ENCODE measurements at places on chromosomes 16 and 17. TPM values are rescaled to one million over a fixed set of nuclear protein-coding genes. Genes with fewer than 3 reads are reported as not detected.
A peak's percentile ranks its signal among the peaks of the same experiment; 100 is the strongest.

PLEKHH3 gene
- 26.1 TPM for total RNA-seq

- no peak for DNase-seq
Observed at GRCh38 chr17:74337834-74338500, 11.9 kb downstream of the KIF19 start.

GRCh38 chr17:50318501-50319285, 27.2 kb upstream of the XYLT2 start:
- no peak for DNase-seq

DNA sequence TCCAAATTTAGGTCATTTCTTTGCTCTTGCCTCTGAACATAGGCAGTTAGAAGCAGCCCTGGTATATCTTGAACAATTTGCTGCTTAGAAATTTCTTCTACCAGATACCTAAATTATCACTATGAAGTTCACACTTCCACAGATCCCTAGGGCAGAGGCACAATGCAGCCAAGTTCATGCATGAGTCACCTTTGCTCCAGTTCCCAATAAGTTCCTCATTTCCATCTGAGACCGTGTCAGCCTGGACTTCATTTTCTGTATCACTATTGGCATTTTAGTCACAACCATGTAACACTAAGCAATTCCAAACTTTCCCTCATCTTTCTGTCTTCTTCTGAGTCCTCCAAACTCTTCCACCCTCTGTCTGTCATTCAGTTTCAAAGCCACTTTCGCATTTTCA, 45.0 kb downstream of the KCNJ16 start:
- no peak for DNase-seq

- DNase-seq, result no peak
Observed at GRCh38 chr17:75783069-75783783, 1.4 kb upstream of the UNK start.

GABARAP gene
- total RNA-seq, result 444 TPM

GRCh38 chr17:13428611-13429042, 173.1 kb downstream of the HS3ST3A1 start:
- DNase-seq, result no peak

IL21R gene
- total RNA-seq, result 0.14 TPM

KCNJ18 gene
- total RNA-seq, result not detected

DNA sequence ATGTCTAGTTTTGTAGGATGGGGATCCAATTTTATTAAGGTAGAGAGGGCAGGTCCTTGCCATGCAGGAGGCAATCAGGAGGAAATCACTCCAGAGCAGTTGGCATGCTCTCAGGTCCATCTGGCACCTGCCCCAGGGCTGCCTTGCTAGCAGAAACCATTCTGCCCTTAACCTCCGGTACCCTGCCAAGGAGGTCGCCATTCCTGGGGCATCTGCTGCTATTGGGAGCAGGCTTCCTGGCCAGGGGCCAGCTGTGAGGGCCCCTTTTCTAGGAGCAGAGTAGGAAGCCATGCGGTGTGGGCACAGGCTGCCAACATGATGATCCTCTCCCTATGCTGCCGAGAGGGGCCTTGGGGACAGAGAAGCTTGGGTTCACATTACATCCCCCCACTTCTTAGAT, 47.6 kb upstream of the MGAT5B start:
- DNase-seq, result no peak

DNA sequence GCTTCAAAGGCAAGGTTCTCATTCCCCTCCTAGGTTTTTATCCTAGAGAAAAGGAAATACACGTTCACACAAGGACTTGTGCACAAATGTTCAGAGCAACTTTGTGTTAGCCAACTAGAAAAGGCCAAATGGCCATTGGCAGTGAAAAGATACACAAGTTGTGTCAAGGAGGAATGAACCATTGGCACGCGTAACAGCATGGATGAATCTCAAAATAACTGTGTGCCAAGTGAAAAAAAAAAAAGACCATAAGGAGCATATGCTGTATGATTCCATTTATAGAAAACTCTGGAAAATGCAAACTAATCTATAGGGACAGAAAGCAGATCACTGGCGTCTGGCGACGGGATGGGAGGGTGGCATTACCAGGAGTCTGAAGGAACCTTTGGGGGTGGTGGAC, 333.8 kb downstream of the SNX29 start:
- DNase-seq, result no peak

- peak; percentile 83 for DNase-seq
Observed at GRCh38 chr17:76382803-76383545, 1.4 kb upstream of the SPHK1 start.

DNA sequence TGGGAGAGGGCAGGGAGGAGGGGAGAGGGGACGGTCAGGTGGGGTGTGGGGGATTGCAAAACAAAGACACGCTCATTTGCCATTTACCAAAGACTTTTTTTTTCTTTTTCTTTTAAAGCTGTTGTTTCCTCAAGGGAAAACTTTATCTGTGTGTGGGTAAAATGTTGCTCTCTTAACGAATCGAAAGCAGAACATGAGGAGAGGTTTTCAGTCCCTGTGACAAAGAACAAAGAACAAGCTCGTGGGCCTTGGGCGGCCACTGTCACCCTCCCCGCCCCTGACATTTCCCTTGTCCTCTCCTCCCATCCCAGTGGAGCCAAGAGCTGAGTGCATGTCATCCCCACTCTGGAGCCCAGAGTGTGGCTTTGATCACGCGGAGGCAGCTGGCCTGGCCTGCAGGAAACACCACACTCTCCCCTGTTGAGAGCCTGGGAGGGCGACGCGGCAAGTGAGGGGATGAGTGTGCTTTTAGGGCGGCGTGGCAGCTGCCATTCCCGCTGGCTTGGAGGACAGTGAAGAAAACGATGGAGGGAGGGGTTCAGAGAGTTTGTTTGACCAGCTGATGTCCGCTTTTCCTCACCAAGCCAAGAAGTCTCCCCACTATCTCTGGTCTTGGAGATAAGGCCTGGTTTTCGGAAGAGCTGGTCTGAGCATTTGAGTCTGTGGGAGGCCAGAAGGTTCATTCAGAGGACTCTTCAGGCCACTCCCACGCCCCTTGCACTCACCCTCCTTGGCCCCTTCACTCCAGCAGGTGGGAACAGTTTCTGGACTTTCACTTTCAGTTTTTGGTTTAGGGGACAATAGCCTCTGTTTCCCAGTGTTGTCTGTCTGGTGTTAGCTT, 11.4 kb downstream of the CCR7 start:
- peak; percentile 89 for DNase-seq

GRCh38 chr16:72788269-72788809, 259.6 kb downstream of the ZFHX3 start:
- peak; percentile 45 for DNase-seq

PPP1R27 gene
- not detected for total RNA-seq

DNA sequence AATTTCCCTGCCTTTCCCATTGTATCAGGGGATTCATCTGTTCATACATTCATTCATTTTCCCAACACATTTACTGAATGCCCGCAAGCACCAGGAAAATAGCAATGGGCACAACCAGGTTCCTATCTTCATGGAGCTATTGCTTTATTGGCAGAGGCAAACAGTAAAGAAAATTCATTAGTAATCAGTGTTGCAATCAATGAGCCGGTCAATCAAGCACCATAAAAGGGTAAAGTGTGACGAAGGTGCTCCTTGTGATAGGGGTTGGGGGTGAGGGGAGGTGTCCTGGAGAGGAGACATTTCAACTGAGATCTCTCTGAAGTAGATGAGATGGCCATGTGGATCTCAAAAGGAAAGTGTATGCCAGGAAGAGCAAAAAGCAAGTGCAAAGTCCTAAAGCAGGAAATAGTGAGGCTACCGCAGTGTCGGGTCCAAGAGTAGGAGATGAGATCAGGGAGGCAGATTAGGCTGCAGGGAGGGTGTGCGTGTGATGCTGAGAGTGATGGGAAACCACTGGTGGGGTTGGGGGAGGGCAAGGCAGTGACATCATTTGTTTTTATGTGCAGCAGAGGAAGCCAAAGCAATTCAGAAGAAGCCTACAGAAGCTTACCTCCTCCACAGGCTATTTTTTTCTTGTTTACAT, 28.4 kb downstream of the CDH13 start:
- no peak for DNase-seq

KREMEN2 gene
- total RNA-seq, result not detected

- no peak for DNase-seq
Observed at GRCh38 chr17:40554646-40555295, 10.5 kb downstream of the CCR7 start.

DNA sequence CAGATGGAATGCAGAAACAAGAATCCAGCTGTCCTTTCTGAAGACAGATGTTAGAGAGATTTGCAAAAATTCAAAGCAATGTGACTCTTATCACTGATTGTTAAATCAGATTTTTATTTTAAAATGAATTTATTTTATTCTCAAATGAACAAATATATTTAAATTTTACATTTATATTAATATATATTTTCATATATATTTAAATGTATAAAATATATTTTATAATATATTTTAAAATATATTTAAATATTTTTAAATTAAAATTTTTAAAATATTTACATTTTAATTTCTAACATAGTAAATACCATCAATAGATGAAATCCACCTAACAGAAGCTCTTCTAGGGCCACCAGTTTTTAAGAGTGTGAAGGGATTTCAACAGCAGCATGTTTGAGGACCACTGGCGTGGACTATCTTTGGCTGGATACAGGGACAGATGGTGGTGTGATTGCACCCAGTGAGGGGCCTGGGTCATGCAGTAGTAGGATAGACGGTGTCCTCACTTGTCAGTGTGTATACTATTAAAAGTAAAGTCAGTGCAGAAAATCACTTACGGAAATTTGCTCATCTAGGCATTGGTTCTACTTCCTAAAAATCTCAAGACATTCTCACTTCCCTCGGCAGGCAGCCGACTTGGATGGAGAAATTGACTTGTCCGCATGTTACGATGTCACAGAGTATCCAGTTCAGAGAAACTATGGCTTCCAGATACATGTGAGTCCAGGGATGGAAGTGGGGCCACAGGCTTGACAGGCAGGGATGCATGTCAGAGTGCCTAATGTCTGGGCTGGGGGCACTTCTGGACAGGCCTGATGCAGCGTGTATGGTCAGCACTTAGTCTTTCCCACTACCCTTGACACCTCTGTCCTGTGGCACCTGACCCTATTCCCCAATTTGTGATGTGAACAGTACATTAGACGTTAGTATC, 56.3 kb downstream of the PLD6 start:
- peak; percentile 67 for DNase-seq

- no peak for DNase-seq
Observed at GRCh38 chr16:65426484-65426883, 304.6 kb upstream of the CDH11 start.

DNA sequence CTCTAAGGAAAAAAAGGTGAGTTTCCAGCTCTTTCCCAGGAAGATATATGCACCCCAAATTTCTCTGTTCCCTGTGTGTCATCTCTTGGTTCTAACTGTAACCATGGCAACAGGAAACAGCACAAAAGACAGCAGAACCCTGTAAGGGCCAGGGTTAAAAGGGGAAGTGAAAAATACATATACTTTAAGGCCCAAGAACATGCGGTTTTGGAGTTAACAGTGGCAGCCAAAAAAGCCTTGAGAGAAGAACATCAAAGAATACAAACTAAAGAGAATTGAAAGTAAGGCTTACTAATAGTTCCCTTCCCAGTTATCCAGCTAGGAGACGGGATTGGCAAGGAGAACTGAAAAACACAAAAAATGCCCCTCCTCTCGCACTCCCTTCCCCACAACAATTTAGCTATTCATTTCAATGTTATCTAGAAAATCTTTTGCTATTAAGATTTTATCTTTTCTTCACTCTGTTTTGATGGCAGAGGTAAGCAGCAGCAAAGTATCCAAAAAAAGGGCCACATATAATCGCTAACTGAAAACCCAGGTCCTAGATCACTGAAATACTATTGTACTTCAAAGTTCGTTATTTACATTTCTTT, 1.5 kb downstream of the SPOP start:
- DNase-seq, result no peak

SPNS3 gene
- 0.35 TPM for total RNA-seq

ABCC12 gene
- total RNA-seq, result 0.14 TPM

C17orf100 gene
- total RNA-seq, result 0.92 TPM

DNA sequence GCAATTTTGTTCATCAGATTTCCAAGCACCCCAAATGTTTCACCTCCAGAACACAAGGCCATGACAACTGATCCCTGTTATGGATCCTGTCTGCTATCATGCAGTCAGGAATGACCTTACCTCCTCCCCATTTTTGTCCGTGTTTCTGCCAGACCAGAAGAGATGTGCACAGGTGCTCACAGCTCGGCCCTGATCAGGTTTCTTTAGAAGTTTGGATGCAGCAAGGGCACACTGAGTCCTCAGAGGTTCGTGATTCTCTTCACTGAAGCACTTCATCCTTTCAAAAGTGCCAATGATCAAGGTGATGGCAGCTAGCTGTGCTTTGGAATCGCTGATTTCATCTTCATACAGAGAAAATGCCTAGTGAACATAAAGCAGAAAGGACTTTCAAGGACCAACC, 26.9 kb downstream of the VPS35 start:
- no peak for DNase-seq

DNA sequence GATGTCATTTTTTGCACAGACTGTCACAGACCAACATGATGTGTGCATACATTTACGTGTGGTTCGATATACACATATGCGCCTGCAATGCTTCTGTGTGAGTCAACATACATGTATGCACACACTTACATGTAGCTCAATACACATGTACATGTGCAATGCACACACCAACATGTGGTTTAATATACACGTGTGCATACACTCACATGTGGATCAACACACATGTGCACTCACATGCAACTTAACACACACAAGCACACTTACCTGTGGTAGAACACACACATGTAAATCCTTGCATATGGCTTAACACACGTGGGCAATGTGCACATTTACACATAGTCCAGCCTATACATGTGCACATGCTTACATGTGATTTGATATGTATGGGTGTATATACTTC, 97.5 kb downstream of the CYLD start:
- DNase-seq, result no peak

DNA sequence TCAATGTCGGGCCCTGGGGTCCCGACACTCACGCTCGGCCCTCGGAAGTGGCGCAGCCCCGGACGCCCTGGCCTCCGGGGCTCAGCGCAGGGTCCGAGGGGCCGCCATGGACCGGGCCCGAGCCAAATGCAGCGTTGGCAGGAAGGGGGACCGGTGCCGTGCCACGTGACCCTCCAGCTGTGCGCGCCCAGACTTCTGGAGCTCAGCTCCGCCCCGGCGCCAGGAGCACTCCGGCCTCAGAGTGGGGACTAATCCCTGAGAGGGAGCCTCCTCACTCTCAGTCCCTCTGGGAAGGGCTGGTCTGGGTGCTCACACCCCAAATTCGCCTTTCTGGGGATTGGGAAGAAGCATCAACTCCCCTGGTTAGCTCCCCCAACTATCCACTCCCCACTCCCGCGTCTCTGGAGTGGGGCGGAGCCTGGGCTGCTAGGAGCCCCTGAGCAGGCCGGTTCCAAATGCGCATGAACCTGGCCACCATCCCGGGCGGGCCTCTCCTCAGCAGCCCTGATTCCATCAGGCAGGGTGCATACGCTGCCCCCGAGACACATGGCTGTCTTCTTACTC, at the start of gene B3GNT9:
TSS of gene B3GNT9 (minus strand) at position 166 of the 564 bp plus-strand sequence. CDS start 513 bp downstream, outside the sequence.
- peak; percentile 89 for DNase-seq

- no peak for DNase-seq
Observed at GRCh38 chr17:30472238-30472890, 4.8 kb upstream of the GOSR1 start.

Data from Right ventricle myocardium inferior (tissue), 1 donor.